ENCODE measurements at places on chromosomes 3 and 15.

DNA sequence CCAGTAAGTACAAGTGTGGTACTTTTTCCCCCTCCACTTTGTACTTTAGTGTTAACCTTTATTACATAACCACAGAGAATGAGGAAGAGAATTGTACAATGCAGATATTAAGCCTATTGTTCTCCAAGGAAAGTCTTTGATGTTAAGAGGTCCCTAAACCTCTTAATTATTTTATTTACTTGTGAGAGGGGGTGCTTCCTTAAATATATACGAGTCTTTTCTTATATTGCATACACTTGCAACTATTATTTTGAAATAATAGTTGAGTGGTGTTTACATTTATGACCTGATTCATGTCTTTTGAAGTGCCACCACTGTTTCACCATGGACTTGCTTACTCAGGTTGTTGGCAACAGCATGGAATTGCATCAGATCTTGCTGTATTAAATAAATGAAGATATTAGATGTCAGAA is 10.1 kb downstream of the USP3 start:
- no peak for DNase-seq

- DNase-seq, result no peak
These were observed 37.5 kb upstream of the SUCLG2 start for GRCh38 chr3:67691926-67692325.

DNA sequence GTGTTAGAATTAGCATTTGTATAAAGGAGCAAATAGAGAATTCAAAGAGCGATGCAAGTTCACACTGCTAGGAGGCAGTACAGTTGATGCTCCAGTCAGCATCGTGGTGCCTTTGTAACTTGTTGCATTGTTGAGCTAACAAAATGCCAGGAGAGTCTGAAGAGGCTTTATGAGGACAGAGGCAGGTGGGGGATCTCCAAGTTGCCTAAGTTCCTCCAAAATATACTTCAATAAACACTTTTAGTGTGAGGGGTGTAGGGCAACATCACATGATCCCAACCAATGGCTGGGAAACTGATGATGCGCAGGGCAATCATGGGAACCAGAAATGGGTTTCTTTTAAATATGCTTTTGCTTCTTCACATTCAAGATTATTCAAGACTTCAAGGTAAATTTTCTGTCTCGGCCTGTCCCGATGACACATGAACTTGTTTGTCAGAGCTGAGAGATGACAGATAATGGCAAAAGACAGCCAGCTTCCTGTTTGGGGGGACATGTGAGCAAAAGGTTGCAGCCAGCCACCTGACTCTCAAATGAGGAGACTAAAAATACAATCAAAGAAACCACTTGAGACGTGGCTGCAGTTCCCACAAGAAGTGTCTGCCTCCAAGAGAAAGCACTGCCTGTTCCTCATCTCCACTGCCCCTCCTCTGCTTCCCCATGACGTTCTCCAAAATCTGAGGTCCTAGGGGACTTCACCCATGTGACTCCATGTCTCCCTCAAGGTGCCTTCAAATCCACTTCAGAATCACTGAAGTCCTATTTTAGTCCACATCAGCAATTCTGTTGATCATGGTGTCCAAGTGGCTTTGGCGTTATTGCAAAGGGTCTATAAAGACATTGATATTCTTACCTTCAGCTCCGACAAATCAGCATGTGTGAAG is 39.3 kb downstream of the KLHL6 start:
- no peak for DNase-seq

DNA sequence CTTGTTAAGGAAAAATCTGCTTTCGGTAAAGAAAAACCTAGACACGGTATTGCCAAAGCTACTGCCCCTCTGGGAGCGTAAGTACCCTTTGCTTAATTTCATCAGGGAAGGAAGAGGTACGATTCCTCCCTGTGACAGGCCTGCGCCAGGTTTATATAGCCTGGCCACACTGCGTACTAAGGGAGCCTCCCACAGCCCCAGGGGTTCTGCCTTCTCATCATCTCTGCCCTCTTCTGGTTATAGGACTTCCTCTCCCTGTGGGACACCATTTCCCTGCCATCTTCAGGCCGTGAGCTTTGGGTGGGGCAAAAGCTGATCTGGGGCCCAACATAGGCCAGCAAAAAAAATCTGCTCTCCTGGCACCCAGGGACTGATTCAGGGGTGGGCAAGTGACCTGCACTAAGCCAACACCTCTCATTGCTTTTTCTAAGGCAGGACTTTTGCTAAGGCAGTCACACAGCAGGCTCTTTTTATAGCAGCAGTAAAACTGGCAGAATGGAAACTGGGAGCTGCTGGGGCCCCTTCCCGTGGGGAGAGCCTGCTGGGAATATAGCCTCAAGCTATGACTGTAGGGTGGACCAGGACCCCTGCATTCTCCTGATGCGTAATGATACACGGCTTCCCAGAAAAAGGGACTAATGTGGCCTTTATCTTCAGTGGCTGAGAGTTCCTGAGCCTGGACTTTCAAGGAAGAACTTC is 76.2 kb downstream of the PRICKLE2 start:
- no peak for DNase-seq

DNA sequence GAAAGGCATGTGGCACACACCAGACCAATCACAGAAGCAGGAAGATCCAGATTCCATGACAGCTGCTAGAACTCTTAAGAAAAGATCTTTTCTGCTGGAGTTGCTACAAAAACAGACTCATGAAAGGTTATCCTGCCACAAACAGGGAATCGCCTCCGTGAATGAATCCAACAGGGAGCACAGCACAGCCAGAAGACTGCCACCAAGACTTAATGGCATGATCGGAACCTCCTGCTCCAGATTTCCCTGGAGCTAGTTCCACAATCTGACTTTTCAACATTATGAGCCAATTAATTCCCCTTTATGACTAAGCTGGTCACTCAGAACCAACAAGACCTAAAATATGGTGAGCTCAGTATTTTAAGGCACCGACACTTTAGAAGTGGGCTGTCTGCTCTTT is 232.5 kb downstream of the FOXP1 start:
- no peak for DNase-seq

DNA sequence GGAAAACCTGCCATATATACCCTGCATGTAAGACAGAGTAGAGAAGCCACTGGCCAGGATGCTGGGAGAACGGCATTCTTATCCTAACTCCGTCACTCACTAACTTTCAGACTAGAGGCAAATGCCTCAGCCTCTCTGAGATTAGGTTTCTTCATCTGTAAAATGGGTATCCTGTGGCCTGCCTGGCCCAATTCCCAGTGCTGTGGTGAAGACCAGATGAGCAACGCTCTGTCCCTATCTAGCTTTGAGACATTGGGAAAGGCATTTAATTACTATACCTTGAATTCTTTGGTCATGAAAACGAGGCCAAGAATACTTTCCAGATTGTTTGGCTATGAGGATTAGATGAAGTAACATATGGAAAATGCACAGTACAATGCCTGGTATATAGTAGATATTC is 35.9 kb downstream of the CEMIP start:
- no peak for DNase-seq

DNA sequence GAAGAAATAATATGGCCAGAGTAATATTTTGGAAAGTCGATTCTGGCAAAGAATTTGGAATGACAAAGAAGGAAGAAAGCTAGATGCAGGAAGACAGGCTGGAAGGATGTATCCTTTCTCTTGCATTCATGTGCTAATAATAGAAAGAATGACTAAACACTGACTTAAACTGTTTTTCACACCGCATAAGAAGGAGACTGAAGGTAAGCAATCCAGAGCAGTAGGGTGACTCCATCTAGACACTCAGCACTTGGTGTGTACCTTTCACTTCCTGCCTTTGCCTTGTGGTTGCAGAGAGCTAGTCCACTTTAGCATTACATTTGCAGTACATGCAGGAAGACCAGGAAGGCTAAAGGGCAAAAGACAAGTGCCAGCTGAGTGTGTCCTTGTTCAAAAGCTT is 234.6 kb downstream of the RBMS3 start:
- no peak for DNase-seq

DNA sequence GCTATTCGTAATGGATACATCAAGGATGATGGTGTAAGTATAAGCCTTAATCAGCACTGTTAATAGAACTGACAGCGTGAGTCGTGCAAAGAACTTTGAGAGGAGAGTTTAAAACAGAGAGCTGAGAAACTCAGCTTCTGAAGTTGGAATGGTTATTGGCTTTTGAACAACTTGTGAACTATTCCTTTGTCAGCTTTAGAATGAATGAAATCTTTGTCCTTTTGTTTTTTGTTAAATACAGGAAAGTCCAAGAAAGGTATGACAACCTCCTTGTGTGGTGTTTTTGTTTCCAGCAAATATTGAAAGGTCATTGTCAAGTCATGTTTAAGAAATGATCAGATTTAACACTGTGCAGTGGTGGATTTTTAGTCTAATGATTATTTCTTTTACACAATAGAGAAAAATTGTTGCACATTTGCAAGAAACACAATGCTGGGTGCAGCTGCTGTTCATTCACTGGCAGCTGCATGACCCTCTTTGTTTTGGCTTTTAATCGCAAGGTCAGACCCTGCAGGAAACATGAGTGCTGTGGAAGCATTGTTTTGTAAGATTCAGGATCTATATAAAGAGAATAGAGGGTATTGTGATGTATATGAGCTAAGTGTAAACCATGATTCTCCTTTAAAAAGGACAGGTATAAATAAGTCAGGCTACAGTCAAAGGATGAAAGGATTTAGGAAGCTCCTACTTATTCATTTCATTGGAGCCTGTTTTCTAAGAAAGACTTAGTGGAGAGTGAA is 21.7 kb upstream of the ABHD10 start:
- DNase-seq, result no peak

DNA sequence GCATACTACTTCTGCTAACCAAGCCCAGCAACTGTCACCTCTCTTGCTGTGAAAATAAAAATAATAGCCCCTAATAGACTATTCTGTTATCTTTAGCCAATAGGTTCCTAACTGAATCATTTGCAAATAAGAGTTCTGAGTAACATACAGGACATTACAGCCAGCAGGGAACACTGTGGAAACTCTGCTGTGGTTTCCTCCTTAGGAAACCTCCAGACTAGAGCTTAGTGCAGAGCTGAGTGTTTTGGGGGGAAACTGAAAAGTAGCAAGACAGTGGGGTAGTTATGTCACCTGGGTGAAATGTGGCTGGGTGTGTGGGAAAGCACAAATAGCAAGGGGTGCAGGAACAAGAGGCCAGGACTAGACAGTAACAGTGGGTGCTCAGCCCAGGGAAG is 32.4 kb downstream of the DZIP1L start:
- DNase-seq, result no peak

DNA sequence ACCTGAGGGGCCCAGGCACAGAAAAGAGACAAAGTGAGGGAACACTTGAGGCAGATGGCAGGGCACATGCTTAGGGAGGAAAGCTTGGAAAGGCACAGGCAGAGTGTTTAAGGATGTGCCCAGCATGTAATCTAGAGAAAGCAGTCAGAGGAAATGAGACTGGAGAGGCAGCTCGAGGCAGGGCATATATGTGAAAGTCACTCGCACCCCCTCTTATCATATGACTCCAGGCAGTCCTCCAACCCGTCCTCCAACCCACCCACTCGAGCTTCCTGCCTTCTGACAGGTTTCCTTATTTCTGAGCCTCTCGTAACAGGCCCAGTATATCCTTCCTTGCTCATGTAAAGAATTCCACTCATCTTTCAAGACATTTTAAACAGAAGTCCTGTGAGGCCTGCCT is 294.0 kb downstream of the SOX2 start:
- DNase-seq, result no peak

- DNase-seq, result no peak
These were observed 163.9 kb downstream of the THSD4 start for GRCh38 chr15:71278989-71279756.

DNA sequence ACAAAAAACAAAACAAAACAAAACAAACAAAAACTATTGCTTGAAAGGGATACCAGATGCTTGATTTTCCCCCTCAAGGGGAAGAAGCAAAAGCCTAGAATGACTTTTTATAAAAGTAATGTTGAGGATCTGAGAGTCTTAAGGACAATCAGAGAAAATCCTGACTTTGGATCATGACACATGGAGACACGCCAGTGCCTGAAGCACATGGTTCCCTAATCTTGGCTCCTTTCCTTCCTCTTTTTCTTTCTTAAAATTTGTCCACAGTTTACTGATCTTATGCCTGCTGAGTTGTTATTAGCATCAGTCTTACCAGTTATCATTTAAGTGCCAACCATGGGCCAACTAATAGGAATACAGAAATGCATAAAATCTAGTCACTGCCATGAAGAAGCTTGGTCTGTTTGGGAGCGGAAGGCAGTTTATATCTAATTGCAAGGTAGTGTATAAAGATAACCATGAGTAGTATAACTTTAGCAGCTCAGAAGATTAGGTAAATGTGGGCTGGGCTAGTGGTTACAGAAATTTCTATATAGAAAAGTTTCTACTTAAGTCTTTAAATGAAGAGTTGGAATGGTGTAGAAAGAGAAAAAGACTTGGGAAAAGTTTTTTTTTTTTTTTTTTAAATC is 6.9 kb downstream of the GLCE start:
- no peak for DNase-seq

DNA sequence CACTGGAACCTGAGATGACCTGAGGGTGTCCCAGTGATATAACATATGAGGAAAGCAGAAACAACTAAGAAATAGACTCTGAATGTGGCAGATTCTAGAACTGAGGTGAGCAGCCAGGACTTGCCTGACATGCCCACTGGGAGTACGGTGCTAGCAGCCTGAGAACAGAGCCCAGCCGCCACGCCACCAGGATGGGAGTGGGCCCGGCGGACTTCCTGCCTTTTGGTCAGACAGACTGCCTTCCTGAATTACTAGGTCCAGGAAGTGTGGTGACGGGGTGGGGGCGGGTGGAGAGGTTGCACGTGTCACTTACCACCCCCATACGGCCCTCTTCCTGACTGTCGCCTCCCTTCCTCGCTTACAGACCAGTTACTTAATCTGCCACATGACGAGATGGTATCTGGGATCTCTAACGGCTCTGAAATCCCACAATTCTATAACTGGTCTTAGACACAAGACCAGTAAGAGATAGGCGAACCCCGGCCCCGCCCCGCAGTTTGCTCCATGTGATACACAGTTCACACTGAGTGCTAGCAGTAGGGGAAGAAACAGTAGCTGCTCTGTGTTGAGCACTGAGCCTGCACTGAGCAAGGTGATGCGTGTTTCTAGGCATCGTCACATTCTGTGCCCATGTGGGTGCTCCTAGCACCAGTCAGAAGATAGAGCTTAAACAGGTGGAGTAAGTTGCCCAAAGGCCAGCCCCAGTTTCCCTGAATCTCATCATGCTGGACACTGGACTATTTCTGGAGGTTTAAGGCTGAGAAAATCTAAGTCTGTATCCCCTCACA is 95.7 kb downstream of the CPN2 start:
- peak; percentile 12 for DNase-seq

GRCh38 chr3:133882986-133883586 is 12.6 kb downstream of the RAB6B start:
- DNase-seq, result no peak

DNA sequence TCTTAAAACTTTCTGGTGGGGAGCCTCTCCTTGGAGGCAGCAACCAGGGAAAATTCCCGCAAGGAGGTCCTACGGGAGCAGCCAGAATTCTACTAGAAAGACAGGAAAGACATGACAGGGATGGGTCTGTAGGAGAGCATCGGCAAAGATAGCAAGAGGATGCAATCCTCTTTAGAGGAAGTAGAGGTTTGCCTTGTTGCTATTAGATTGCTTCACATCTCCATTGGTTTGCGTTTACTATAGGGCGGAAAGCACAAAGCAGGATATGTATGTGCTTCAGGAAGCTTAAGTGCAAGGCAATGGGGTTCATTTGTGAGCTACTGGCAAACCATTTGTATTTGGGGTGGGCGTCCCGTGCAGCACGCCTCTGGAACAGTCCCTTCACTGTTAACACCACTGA is 193.0 kb downstream of the RORA start:
- no peak for DNase-seq
